Activated CD8-positive, alpha-beta memory T cell treated with anti-CD3 and anti-CD28 coated beads for 4 hours (primary cell): ENCODE measurements at places on chromosomes 11 and 22.

DNA sequence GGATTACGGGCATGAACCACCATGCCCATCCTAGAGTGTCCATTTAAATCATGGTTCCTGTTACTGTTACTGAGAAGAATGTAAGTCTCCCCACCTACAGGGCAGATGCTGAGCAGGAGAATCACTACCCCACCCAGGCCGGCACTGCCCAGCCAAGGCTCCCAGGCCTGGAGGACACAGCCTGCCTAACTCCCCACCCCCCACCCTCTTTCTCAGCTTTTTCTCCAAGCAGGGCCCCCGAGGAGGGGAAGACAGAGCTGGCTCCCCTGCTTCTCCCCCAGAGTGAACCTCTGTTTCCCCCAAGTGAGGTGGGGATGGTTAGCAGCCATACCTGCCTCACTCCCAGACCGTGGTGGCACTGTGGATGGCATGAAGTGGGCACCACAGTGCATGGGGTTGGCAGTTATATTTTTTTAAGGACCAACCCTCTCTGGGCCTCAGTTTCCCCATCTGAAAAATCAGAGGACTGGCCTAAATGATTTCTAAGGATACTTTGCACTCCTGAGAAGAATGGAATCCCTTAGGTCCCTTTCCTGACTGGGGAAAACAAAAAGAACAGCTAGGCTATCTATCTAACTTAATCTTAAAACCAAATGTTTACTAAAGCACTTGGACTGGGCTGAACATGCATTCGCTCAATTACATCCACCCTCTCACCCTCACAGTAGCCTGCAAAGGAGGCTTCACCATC lies 5.0 kb downstream of the CBX7 start:
- no peak for DNase-seq

- DNase-seq, result no peak
These were observed 32.2 kb upstream of the HMOX1 start for GRCh38 chr22:35348703-35349102.

- no peak for DNase-seq
These were observed 100.6 kb downstream of the MORC2 start for GRCh38 chr22:30867746-30868662.

DNA sequence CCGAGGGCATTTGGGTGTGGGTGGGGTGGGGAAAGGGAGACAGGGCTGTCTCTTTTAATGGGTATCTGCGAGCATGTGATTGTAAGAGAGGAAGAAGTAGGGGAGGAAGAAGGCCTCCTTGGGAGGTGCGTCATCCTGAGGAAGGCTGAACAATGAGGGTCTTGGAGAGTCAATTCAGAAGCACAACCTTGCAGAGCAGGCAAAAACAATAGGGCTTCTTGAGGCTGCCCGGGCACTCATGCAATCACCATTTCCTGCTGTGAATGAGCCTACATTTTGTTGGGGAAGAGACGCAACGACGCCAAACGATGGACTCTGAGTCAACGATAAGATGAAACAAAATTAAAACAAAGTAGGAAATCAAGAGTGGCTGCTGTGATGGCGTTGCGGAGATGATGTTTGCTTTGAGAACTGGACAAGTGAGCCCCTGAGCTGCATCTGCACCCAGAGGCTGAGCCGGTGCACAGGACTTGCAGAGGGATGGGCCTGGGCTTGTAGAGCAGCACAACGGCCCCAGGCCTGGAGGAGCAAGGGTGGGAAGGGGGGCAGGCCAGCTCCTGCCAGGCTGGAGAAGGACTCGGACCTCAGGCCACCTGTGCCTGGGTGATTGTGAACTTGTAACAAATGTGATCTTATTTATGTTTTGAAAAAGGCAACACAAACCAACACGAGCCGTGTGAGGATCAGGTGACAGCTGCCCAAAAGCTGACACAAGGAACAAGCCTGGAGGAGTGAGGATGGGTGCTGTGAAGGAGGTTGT lies 92.3 kb upstream of the B3GAT1 start:
- no peak for DNase-seq

DNA sequence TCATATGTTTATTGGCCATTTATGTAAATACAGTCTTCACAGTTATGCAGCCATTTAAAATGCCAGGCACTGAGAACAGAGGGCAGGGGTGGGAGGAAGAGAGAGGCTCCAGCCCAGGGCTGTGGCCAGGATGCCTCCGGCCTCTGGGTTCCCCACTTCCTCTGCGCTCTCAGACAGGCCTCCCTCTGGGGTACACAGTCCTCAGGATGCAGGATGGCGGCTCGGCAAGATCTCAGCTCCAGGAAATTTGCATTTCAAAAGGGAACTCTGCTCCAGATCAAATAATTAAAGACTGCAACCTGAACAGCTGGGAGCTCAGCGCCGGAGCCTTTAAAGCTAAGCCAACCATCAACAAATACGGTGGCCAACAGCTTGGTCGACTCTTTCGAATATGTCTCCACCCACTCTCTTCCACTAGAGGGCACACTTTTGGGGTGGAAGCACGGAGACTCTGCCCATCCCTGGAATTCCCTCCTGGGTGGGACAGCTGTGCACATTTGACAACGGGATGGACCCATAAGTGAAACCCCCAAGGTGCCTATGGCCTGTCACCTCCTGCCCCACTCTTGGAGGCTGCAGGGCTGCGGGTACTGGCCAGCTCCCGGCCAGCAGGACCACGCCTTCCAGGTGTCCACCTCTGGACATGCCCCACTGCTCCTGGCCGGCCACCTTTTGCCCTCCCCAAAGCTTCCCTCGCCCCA lies 1044.7 kb downstream of the BRD1 start:
- DNase-seq, result no peak

- no peak for DNase-seq
These were observed 77.3 kb downstream of the ARHGEF12 start for GRCh38 chr11:120413480-120413879.

GRCh38 chr11:2808850-2809846 lies 76.4 kb downstream of the CDKN1C start:
- no peak for DNase-seq

DNA sequence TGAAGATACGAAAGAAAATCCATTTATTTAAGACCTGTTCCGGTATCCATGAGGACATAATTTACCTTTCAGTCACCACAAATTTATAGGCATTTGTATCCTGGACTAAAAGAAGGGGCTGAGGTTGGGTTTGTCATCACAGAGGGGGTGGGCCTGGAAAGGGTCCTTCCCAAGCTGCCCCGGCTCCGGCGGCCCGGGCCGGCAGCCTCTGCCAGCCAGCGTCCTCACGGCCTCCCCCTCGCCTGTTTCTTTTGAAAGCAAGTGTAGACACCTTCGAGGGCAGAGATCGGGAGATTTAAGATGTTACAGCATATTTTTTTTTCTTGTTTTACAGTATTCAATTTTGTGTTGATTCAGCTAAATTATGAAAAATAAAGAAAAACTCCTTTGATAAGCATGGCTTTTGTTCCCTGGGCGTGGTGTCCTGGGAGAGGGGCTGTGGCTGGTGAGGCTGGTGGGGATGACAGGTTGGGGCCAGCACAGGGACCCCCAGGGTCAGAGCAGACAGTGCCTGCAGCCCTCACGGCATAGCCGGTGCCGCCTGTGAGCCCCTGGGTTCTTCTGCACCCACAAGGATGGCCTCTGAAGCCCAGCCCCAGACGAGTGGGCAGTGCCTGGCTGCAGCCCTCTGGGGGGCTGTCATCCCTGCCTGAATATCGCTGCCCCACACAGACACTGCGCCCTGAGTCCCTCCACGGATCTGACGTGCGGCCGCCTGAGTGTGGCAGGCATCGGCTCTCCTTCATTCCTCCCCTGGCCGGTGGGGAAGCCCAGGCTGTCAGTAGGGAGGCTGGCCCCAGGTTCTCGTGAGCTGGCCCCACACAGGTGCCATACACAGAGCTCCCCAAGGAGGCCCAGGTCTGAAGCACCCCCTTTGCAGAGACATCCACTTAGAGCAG lies 1075.9 kb downstream of the BRD1 start:
- no peak for DNase-seq

DNA sequence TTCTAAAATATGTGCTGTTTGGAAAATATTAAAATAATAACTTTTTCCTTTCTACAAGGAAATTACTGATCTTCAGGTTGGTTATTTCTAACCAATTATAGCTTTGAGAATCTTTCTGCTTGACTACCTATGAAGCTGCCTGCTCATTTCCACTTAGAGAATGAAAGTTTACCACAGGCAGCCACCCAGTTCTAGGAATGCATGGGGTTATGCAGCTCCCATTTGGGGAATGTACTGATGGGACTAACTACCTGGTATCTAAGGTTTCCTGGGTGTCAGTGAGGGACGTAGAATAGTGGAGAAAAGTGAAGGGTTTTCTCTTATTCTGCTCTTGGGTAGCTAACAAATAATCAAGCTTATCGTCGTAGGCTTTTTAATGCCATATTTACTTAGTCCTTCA lies 73.4 kb downstream of the DEUP1 start:
- DNase-seq, result no peak

DNA sequence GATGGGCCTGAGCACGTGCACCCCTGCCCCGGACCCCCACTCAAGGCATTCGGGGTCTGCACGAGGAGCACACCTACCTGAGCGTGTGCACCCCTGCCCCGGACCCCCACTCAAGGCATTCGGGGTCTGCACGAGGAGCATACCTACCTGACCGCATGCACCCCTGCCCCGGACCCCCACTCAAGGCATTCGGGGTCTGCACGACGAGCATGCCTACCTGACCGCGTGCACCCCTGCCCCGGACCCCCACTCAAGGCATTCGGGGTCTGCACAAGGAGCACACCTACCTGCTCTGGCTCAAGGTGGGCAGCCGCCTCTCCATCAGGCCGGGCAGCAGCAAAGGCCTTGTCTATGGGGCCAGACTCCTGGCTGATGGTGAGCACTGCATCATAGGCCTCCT lies 48.7 kb upstream of the LRRC32 start:
- DNase-seq, result no peak
